Muscle of back (tissue), 13 donors: ENCODE measurements at places on chromosomes 1 and 21.

GRCh38 chr1:238777551-238777950 lies 608.8 kb upstream of the CHRM3 start:
- no peak for DNase-seq

GRCh38 chr21:18265944-18266343 lies 21.3 kb downstream of the CHODL start:
- DNase-seq, result no peak

GRCh38 chr1:150765296-150765976 lies at the start of gene CTSS:
Gene CTSS (minus strand): TSS chr1:150765778. CDS start chr1:150764763, 1,015 bp downstream.
- DNase-seq, result peak; percentile 11

- DNase-seq, result no peak
Measured at GRCh38 chr21:38173276-38174035, 83.3 kb upstream of the KCNJ15 start.

GRCh38 chr1:158067662-158068061 lies 74.2 kb downstream of the KIRREL1 start:
- DNase-seq, result peak; percentile 18

DNA sequence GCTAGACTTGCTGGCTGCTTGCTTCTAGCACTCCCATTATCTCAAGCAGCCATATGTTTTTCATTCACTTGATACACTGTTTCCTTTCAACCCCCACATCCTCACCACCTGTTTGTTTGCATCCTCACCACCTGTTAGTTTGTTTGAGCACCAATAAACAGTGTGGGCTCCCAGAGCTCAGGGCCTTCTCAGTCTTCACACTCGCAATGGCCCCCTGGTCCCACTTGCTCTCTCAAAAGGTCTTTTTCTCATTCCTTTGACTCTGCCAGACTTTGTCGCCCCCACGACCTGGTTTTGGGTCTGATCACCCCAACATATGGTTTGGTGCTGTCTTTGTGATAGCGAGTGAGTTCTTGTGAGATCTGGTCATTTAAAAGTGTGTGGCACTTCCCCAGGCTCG lies 6.2 kb upstream of the PADI4 start:
- DNase-seq, result no peak

- no peak for DNase-seq
Measured at GRCh38 chr1:228349701-228350171, 56.9 kb downstream of the TRIM11 start.

DNA sequence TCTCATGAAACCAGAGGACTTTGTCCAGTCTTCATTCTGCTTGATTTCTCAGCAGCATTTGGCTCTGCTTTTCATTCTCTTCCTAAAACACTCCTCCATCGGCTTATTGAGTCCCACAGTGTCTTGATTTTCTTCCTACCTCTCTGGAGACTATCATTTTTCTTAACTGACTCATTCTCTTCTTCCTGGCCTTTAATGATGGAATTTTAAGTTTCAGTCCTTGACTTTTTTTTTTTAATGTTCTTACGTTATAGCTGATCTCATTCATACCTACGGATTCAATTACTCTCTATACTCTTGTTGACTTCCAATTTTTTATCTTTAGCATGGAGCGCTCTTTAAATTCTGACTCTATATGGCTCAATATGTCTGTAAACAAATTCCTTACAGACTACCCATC lies 111.1 kb downstream of the NEK7 start:
- DNase-seq, result no peak

- no peak for DNase-seq
Measured at GRCh38 chr1:209457401-209458125, 126.0 kb upstream of the CAMK1G start.
